ENCODE measurements at places on chromosomes 1 and 21.

GRCh38 chr1:63836830-63837229 is 63.0 kb downstream of the ROR1 start:
- DNase-seq = no peak

DNA sequence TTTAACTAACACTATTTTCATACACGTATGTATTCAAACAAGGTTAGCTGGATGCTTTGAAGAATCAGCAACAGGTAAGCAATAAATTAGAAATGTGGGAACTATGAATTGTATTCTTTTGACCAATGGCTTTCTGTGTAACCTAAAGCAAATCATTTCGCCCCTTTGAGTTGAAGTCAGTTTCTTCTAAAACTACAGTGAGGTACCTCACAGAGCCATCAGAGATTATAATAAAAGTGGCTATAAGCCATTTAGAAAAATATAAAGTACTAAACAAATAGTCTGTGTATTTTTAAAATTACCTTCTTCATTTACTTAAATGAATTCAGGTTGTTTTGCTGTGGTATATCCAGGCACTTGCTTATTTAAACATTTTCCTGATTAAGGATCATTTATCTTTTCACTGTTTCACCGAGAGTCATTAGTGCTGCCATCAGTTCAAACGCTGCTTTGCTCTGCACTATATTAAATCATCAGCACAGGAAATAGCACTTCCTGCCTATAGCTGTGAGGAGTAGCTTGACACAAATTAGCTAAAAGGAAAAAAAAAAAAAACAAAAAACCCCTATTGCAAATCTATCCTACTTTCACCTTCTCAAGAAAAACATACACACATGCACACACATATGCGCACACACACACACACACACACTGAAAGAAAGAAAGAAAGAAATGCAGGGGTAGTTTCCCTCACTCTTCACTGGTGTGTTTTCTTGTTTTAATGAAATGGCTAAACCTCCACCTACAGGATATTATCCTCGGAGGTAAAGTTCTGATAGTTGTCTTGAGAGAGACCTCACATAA is 39.8 kb upstream of the C1orf105 start:
- DNase-seq = peak; percentile 35

GRCh38 chr1:192133350-192133926 is 24.8 kb upstream of the RGS18 start:
- no peak for DNase-seq

GRCh38 chr1:203217139-203217655 is 12.3 kb downstream of the CHIT1 start:
- DNase-seq = no peak

DNA sequence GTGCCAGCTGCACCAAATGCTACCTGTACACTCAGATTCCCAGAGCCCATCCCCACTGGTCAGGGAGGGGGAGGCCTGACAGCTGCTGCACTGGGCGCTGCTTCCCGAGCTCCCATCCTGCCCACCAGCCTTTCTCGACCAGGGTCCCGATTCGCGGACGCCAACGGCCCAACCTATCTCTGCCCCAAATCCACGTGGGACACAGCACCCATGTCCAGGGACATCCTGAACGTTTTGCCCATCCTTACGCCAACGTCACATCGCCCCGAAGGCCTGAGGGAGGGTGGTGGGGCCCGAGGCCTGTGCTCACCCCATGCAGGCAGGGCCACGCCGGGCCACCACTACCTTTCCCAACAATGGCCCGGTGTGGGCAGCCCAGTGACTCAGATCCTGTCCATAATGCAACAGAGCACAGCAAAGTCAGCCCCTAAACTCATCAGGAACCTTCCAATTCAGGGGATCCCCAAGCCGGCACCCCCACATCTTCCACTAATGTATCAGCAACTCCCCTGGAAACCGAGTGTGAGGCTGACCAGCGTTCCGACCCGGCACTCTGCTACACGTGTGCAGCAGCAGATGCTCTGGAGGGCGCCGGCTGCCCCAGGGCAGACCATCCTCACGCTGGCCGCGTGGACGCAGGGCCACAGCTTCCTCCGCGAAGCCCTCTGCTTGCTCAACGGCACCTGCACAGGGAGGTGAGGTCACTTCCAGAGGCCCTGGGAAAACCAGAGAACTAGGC is 11.3 kb upstream of the TMEM240 start:
- no peak for DNase-seq

- no peak for DNase-seq
Observed at GRCh38 chr1:96741335-96741734, 19.8 kb downstream of the PTBP2 start.

- no peak for DNase-seq
Observed at GRCh38 chr1:93489756-93490155, 41.8 kb downstream of the FNBP1L start.

DNA sequence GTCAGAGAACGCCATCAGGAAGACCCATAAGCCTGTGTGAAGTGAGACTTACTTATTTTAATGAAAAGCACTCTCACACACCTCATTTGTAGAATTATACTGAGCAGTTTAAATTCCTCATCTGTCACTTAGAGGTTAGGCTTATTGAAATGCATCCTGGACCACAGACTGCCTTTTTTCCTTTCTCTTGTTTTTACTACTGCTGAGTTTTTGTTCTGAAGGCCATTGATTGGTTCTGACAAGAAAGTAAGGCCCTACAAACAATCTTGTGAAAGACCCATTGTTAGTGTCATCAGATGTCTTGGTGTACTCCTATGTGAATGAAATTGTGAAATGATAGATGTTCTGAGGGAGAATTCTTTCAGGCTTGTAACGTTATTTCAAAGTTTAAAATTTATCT is 1343.3 kb upstream of the ADGRL2 start:
- no peak for DNase-seq

GRCh38 chr1:210908257-210908656 is 225.7 kb downstream of the KCNH1 start:
- no peak for DNase-seq

- no peak for DNase-seq
Observed at GRCh38 chr1:243814718-243815117, 35.3 kb downstream of the AKT3 start.

- DNase-seq = no peak
Observed at GRCh38 chr21:42769183-42769819, 110.0 kb downstream of the WDR4 start.

- DNase-seq = no peak
Observed at GRCh38 chr1:117098287-117098890, 23.2 kb downstream of the TRIM45 start.

DNA sequence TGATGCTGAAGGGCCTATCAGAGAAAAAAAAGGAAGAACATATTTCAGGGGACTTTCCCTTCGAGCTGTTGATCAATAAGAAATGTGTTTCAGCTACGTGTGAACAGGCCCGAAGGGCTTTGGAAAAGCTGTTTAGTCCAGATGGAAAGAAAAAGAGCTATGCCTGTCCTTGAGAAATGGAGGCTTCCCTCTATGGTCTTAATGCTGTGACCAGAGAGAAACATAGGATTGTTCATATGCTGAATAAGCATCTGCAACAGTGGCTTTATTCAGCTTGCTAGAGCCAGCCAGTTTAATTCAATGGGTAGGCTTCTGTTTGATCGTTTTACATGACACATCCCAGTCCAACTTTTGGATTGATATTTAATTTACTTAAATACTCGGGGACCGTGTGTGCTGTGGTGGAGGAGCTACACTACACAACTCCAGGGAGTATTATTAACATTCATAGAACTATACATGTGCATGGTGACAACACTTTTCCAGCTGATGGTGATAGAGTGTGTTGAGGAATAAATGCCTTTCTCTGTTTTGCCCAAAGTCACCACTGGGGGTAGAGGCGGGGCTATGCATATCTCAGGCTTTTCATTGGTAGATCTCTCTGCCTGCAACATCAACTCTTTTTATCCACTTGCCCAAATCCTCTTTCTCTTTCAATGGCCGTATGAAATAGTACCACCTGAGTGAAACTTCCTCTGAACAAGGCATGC is 106.7 kb upstream of the C8B start:
- no peak for DNase-seq

GRCh38 chr1:164876398-164877116 is 317.6 kb downstream of the PBX1 start:
- DNase-seq = no peak

GRCh38 chr1:98374098-98374497 is 287.4 kb upstream of the SNX7 start:
- DNase-seq = no peak

DNA sequence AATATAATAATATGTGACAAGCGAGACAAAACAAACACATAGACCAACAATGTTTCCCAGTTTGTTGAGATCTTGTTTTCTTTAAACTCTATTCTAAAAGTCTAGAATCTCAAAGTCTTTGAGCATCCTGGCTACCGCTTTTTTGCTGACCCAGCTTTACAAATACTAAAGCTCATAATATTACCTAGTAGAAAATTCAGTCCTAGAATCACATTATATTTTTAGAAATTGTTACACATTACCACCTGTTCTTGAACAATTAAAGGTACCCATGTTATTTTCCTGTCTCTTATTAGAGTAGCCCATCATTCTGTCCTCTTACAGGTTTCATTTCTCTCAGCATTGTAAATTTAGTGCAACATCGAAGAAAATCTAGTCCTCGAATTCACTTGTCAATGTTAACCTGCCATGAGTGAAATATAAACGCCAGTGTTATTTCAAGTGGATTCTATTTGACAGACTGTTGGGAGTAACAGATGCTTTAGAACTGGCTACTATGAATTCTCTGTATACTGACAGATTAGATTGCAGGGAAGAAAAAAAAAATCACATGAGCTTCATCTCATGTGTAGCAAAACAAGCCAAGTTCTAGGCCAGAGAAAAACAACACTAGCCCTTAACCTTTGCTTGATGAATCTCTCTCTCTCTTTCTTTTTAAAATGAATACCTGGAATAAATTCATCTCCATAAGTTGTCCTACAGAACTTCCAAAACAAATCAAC is 851.2 kb upstream of the ADAMTS5 start:
- DNase-seq = no peak

DNA sequence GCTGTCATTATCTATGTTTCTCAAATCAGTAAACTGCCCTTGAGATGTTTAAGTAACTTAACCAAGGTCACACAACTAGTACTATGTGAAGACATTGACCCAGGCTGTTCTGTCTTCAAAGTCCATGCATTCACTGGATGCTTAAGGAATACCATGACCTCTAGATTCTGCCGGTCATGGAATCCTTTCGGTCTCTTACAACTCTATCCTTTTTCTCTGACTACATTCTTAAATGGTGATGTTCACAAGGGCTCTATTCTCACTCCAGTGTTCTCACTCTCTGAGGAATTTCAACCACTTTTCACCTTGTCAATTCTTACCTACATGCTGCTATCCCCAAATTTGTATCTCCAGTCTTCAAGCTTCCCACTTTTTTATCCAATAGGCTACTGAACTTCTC is 15.2 kb downstream of the CRYZ start:
- DNase-seq = no peak

DNA sequence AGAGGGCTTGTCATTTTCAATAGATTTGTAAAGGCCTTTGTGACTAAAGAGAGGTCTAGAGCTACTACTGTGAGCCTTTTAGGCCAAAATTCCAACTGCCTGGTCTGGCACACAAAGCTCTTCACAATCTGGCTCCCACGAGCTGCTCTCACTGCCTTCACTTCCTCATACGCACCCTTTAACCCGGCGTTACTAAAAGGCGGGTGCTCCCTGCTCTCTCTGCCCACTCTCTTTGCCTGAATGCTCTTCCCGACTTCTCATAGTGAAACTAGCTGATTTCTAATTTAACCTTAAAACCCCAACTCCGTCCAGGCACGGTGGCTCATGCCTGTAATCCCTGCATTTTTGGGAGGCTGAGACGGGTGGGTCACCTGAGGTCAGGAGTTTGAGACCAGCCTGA is 14.2 kb downstream of the BSDC1 start:
- no peak for DNase-seq

DNA sequence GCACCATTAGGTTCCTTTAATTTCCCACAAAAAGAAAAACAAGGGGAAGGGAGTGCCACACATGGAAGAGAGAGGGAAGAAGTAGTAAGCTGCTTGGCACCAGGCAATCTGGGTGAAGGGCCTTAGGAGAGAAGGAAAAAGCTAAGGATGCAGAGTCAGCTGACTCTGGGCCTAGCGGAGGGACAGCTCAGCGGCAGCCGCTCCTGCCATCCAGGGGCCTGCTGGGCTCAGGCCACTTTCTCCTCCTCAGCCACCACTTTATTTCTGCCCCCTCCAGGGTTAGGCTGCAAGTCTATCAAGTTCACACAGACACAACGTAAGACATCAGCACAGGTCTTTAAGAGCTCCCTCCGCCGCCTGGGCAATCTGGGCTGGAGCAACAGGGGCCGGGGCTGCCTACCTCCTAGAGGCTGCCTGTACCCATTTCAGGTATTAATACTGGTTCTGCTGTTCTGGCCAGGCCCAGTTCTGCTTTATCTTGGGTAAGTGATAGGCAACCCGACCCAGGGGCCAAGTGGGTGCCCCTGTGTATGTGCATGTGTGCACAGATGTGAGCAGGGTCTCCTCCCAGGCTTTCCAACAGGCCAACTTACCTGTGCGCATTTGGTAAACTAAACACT is 53.6 kb downstream of the SLC45A1 start:
- no peak for DNase-seq

DNA sequence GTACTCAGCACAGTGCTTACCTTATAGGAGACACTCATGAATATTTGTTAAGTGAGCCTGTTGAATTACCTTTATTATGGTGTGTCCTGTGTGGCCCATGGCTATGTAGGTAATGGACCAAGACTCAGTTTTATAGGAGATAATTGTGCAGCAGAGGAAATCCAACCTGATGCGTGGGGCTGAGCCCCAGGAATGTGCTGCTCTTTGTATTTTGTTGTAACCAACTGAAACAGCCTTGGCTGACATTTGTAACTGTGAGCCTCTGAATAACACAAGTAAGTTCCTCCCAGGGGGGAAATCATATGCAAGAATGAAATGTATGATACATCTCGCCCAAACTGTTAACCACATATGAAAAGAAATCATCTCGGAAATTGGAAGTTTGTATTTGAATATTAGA is 364.2 kb upstream of the ZP4 start:
- DNase-seq = no peak

GRCh38 chr1:24364975-24365678 is 46.0 kb downstream of the GRHL3 start:
- no peak for DNase-seq

- peak; percentile 13 for DNase-seq
Observed at GRCh38 chr1:247077876-247078257, 744 bp downstream of the ZNF670 start.

DNA sequence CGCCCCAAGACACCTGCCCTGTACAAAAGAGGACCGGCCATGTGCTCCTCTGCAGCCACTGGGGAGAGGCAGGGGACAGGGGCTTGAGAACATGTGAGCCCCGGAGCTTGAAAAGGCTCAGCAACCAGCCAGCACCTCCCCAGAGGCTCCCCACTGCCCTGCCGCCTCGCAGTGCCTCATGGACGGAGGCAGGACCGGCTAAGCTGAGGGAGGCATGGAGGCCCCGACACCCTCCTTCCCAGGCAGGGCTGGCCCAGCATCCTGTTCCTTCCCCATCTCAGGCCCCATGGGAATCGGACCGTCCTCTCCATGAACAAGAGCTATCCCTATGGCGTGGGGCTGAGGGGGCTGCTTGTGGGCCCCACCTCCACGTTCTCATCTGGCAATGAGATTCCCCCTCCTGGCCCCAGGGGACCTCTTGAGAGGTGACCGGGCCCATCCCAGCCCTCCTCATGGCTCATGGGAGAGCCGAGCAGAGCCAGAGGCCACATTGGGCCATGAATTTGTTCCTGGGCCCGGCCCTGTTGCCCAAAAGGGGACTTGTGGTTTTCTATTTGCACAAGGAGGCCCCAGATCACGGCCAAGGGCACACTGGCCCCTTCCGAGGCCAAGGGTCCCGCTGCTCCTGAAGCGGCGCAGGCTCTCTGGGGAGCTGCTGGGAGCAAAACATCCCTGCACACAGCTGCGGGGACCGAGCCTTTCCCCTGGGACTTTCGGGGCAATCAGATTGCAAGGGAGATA is 65.2 kb upstream of the ARHGEF16 start:
- DNase-seq = no peak

- no peak for DNase-seq
Observed at GRCh38 chr1:228058172-228058948, 24.1 kb upstream of the ARF1 start.

Measured in NCI-H510A treated with DMSO at 0.1 percent for 48 hours (cell line).